ENCODE measurements at places on chromosomes 2 and 18.

DNA sequence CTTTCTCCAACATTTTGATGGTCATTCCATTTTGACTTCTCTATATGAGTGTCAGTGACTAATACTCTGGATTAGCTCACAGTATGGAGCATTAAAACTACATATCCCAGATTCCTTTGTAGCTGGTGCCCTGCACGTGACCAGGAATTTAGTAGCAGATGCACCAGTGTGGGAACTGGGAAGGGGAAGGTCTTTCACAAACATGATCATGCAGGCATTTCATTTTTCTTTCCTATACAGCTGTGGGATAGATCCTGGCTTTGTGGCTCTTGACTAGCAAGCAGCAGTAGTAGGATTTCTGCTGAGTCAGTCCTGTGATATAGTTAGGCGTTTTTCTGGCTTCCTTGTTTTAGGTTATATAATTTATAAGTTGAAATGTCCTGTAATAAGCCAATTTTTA, 971.0 kb upstream of the CDH2 start:
- no peak for DNase-seq

GRCh38 chr2:187658952-187659525, 104.8 kb upstream of the TFPI start:
- no peak for DNase-seq

- DNase-seq = no peak
Measured at GRCh38 chr2:11786592-11786991, 40.2 kb downstream of the LPIN1 start.

GRCh38 chr2:15559379-15560139, 1.6 kb downstream of the NBAS start:
- DNase-seq = no peak

- no peak for DNase-seq
Measured at GRCh38 chr2:21912405-21912804, 788.6 kb downstream of the TDRD15 start.

DNA sequence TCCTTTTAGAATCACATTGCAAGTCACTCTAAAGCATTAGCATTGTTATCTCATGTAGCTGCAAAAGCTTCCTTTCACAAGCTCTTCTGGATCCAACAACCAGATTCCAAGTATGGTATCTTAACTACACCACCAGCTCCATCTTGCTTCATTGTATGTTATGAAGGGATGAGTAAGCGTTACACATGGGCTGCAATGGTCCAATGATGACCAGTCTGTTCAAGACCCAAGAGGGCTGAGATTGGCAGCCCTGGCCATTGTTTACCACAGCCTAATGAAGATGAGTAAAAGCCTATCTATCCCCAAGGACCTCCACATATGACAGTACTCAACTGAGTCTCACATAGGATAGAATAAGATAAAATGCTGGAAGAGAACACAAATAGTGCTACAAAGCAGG, 6.3 kb downstream of the CFLAR start:
- no peak for DNase-seq

DNA sequence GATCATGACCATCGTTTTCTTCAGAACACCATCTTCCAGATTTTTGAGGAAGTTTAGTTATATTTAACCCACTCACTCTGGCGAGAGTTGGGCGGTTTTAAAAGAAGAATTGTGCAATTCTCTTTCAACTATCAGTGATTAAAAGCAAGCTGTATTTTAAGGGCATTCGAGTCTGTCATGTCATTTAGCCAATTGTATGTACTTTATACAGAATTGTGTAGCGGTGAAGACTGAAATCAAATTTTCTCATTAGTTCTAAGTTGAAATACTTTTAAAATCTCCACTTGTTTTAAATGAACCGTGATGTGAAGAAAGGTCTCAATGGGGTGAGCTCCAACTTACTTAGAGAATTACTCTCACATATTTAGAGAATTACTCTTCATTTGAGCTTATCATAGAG, 214.6 kb upstream of the DTNA start:
- no peak for DNase-seq

DNA sequence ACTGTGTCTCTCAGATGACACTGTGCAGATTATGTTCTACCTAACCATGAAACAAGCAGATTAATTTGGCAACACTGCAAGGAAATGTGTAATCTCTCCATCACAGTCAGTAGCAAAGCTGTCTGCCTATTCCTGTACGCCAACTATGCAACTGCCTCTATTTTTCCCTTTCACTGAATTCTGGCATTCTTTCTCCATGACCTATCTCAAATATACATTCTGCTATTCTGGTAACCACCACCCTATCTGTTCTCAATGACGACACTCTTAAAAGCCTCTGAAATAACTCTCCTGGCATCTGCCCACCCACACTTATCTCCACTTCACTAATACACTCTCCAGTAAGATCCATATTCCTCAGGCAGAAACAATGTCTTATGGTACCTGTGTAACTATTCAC, 78.7 kb downstream of the ABCA12 start:
- DNase-seq = no peak

- DNase-seq = no peak
Measured at GRCh38 chr2:129388870-129389269, 590.6 kb upstream of the RAB6C start.

- no peak for DNase-seq
Measured at GRCh38 chr2:27932396-27932795, 41.9 kb downstream of the BABAM2 start.

- DNase-seq = no peak
Measured at GRCh38 chr18:36083729-36084128, 16.4 kb upstream of the RPRD1A start.

DNA sequence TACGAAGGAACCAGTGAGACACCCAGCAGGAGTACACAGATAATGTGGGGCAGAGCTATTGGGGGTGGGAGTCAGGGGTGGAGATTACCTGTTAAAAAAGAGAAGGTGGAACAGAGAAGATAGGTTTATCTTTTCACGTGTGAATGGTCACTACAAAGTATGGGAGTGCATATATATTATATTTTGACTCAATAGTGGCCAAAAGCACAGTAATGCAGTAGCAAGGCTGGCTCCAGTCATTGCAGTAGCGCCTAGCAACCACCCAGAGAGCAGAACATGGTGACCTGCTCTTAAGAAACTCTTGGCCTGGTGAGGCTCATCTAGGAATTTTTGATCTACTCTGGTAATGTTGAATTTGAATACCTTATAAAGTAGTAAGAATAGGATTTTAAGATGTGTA, 1.0 kb downstream of the IMPACT start:
- no peak for DNase-seq

DNA sequence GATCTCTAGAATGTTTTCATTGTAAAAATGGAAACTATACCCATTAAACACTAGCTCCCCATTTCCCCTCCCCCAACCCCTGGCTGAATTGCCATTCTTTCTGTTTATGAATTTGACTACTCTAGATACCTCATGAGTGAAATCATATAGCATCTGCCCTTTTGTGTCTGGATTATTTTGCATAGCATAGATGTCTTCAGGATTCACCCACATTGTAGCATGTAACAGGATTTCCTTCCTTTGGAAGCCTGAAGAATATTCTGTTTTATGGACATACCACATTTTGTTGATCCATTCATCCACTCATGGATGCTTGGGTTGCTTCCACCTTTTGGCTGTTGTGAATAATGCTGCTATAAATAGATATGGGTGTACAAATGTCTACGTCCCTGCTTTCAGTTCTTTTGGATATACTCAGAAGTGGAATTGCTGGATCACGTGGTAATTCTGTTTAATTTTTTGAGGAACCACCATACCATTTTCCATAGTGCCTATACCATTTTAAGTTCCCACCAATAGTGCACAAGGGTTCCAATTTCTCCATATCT, 7.7 kb upstream of the ASB1 start:
- no peak for DNase-seq

DNA sequence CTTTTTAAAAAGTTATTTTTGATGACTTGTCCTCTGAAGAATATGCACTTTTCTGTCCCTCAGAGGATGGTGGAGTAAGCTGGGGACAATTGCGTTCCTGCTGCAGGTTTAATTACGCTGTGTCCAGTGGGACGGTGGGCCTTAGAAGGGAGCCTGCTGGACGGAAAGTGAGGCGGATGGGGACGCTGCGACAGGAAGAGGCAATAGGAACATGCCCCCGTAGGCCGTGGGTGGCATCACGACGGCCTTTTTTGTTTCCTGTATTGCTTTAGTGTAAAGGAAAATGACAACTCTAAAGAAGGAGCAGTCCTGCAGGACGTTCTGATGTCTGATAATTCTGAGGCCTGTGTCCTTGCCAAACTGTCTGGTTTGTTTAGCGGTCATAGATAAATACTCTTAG, 121.6 kb downstream of the NFATC1 start:
- DNase-seq = no peak

DNA sequence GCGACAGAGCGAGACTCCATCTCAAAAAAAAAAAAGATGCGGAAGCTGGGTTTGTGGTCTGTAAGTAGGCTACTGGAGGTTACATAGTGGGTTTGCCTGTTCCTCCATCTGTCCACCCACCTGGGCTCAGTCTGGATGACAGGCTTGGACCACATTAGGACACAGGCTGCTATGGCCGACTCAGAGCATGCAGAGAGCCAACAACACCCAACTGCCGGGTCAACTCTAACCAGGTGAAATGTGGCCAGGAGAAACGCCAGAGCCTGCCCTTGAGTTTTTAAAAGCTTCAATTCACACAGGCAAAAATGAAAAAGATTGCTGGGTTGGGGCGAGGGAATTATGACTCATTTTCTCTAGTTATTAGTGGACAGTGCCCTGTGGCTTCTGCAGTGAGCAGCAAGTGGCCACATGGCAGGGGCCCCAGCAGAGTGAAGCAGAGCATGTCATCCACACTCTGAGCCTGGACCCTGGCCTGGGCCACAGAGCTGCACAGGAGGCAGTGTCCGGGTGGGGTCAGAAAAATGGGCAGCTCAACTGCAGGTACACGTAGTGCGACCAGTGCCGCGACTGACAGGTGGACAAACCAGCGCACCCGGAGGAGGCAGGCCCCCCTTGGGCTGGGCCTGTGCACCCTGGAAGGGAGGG, 67.4 kb downstream of the BIN1 start:
- no peak for DNase-seq

GRCh38 chr2:39431592-39432316, 5.3 kb downstream of the MAP4K3 start:
- no peak for DNase-seq

DNA sequence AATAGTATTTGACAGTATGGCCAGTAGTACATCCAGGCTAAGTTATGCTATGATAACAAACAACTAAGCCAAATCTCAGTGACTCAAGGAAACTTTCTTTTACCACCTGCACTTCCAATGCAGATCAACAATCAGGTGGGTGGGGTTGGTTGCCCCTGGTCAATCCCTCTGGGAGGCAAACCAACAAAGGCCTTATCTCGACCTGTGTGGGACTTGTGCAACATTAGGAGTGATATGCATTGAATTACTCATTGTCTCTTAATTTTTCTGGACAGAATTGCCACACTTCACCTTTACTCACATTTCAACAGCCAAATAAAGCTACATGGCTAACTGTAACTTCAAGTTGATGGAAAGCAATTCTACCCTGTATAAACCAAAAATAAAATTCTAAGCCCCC, 1049.3 kb upstream of the CDH2 start:
- DNase-seq = no peak

DNA sequence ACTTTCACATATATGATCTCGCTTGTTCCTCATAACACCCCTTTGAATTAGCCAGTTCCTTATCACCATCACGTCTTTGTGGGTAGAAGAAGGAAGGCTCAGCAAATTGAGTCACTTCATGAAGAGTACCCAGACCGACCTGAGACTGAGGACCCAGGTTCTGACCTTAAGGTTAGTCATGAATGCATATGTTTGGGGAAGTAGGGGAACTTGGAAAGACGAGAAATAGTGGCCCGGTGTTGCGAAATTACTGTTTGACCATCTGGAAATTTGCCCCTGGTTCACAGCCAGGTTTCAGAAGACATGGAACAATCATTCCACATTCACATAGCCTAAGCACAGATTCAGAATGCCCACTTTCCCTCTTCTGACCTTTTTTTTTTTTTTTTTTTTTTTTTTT, 59.8 kb downstream of the MEIS1 start:
- DNase-seq = no peak

All from stimulated activated CD4-positive, alpha-beta T cell treated with anti-CD3 and anti-CD28 coated beads, TNF-alpha, amount 100 ng/mL, for 48 hours (primary cell).